Stimulated activated CD4-positive, alpha-beta T cell treated with anti-CD3 and anti-CD28 coated beads, Interleukin-12 subunit alpha, Interleukin-12 subunit beta, amount 100 ng/mL, for 4 hours (primary cell): ENCODE measurements at places on chromosomes 7 and 10.

DNA sequence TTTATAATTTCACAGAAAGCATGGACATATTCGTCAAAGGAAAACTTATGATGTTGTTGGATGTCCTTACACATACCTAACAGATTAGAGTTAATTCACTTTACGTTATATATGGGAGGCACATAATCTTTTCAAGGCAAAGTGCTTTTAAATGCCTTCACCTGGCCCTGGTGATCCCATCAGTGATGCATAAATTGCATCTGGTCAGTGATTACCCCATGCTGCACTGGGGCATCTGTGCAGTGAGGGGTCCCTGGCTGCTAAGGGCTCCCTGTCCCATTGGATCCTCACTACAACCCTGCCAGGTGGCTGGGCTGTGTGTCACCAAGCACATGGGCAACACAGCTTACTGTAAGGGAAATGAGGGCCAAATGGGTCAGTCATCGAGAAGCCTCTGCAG, 441.1 kb downstream of the RPS24 start:
- DNase-seq: no peak

DNA sequence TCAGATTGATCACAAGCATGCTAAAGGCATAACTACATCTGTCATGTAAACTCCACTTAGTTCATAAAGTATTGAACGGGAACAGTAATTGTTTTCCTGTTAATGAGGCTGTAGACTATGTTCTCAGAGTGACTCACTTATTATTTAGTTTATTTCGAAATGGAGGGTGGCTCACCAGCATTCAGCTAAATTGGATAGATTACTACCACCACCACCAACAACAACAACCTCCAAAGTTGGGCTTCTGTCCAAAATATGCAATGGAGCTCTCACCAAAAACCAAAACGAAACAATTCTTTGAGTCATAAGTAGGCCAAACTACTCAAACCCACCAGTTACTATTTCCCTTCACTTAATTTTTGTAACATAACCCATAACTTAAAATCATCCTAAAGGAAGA, 127.9 kb upstream of the NRBF2 start:
- DNase-seq: no peak

- DNase-seq: no peak
These were observed 16.0 kb downstream of the IL6 start for GRCh38 chr7:22743014-22743413.

DNA sequence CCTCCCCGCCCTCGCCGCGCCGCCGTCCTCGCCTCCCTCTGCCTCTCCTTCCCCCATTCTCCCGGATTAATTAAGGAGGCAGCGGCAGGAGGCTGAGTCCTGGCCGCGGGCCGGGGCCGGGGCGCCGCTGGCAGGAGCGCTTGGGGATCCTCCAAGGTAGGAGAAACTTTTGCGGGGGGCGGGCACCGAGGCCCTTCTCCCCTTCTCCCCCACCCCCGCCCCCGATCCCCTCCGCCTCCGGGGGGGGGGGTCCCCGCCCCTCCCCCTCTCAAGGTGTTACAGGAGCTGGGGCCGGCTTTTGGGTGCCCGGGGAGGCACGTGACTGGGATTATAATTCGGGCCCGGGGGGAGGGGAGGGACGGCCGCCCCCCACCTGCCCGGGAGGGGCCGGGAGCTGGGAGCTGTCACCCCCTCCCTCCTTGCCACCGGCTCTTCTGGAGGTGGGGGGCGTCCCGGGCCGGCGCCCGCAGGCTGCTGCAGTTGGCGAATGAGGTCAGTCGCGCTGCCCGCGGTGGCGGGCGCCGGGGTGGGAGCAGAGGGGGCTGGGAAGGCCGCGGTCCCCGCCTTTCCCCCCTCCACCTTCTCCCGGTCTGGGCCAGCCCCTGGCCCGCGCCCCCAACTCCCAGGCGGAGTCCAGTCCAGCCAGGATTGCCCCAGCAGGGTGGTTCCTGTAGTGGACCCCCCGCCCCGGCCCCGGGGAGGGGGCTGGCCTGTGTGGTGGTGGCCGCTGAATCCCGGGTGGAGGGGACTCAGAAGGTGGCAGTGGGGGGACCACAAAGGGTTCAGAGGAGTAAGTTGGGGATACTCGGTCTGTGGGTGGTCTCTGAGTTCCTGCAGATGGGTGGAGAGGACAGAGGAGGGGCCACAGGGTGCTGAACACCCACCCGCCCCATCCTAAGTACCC, 567 bp downstream of the GTF2IRD1 start:
- peak; percentile 17 for DNase-seq

GRCh38 chr7:28806841-28807240, 151.3 kb downstream of the TRIL start:
- DNase-seq: no peak

- peak; percentile 30 for DNase-seq
These were observed 22.2 kb upstream of the SRGN start for GRCh38 chr10:69065406-69066361.

DNA sequence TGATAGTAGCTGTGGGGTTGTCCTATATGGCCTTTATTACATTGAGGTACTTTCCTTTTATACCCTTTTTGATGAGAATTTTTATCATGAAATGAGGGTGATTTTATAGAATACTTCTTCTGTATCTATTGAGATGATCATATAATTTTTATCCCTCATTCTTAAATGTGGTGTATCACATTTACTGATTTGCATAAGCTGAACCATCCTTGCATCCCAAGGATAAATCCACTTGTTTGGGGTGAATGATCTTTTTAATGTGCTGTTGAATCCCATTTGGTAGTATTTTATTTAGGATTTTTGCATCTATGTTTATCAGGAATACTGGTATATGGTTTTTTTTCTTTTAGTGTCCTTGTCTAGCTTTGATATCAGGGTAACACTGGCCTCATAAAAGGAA, 84.5 kb upstream of the IL6 start:
- DNase-seq: no peak

DNA sequence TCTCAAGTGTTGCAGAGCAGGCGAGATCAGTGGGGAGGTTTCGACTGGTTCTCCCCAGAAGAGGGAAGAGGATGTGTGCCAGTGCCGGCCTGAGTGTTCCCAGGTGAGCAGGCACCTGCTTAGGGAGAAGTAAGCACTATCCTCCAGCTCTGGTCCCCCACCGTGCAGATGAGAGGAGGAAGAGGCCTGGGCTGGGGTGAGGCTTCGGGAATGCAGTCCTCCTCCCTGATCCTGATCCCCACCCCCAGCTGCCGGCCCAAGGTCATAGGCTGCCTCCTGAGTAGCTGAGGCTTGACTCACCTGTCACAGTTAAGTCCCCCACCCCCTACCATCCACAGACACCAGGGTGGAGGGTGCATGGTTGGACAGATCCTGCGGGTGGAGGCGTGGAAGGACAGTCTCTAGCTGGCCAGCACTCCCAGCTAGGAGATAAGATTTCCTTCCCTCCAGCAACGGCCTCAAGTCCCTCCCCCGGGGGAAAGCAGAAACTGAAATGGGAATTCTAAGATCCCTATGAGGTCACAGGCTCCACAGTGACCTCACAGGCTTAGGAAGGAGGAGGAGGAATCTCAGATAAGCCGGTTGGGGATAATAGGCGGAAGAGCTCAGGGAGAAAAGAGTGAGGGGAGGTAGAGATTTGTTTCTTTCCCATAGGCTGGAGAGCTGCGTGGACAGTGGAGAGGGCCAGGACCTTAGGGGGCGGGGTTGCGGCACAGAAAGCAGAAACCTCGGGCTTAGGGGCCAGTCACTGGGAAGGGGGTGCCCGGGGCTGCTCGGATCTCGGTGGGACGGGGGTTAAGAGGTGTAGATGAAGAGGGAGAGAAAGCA, 1.0 kb downstream of the LRCH4 start:
- DNase-seq: no peak

DNA sequence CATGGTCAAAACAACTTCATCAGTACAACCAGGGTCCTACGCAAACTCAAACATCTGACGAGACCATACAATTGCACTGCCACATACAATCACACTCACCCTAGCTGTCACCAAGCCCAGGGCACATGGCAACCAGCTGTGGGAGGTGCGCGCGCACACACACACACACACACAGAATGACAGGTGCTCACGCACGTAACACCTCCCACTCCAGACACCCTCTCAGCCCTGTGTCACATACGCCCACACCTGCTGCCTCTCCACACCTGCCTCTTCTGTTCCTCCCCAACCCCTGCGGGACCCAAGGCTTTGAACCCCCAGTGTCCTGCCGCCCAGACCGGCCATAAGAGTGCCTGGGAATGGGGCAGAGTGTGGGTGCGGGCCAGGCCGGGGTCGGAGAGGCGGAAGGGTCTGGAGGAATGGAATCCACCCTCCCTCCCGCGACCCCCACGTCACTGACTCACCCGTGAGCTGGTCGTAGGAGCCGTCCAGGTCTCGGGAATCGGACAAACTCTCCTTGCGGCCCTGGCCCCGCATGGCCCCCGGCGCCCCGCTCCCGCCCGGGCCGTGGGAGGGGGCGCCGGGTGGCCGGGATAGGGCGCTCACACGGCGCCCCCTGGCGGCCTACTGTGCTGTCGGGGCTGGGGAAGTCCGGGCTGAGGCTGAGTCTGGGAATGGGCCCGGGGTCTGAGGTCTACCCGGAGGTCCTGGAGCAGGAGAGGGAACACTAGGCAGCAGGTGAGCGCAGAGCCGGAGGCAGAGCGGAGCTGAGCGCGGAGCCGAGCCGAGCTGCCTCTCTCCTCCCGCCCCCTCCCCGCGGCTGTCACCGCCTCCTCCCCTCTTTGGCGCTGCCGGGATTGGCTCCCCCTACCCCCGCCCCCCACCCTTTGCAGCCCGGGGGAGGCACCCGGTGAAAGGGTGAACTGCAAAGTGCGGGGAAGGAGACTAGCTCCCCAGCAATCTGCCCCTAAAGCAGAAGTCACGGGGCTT, at the start of gene KCNIP2:
Gene KCNIP2 (minus strand): TSS at position 769 of the 990 bp plus-strand sequence. CDS start 232 bp downstream, at position 537.
- no peak for DNase-seq

GRCh38 chr10:131575877-131576276, 264.4 kb upstream of the TCERG1L start:
- DNase-seq: no peak

GRCh38 chr7:111196655-111197054, 105.7 kb downstream of the LRRN3 start:
- no peak for DNase-seq

DNA sequence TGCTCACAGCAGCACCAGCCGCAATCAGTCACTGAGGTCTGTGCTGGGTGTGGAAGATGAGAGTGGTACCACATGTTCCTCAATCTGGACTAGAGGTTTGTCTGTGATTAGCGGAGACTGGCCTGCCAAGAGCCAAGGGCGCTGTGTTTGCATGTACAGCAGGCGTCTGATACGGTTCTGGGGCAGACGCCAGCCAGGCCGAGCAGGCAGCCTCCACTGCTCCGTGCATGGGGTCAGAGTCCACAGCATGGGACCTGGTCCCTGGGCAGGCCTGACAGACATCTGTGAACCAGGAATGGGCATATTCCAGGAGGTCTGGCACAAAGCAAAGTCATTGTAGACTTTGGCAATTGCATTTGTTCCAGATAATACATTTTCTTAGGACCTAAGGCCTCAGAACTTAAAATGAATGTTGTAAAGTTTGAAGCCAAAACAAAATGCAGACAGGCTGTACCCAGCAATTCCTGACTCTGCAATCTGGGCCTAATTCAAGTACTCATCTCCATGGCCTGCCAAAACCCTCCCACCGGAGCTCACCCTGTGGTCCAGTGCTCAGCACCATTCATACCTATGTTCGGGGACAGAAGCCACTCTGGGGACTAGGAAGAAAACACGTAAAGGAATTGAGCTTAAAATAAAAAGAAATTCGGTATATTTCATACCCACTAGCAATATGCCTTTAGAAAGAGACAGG, 50.0 kb upstream of the FAM20C start:
- no peak for DNase-seq

- no peak for DNase-seq
These were observed 21.3 kb downstream of the KBTBD2 start for GRCh38 chr7:32870298-32870697.

DNA sequence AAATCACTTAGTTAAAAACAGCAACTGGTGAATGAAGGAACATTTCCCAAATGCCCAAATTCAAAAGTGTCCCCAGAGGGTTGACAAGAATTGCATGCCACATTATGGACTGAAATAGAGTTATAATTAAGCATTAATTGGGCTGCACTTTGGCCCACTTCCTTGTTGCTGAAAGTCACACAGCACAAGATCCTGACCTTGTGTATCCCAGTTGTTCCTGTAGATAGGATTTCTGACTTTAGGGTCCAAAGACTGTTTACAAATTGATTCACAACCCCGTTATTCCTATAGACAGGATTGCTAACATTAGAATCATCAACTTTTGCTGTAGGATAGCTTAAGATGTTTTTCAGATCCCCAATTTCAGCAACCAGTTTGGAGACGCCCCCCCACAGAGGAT, 31.5 kb upstream of the NPFFR1 start:
- no peak for DNase-seq

DNA sequence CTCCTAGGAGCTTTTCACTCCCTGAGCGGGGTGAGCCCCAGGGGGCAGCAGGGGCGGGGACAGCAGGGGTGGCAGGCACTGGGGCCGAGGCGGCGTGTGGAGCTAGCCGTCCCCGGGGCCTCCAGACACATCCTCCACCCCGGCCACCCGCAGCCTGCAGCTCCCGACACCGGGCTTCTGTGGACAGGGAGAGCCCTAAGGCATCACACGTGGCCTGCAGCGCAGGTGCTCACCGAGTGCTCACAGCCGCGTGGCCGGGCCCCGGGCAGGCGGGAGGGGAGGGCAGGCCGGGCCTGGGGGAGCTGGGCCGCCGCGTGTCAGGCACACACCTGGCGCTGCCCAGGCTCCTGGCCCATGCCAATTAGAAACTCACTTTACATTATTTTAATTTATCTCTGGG, 51.4 kb downstream of the MICALL2 start:
- DNase-seq: no peak

DNA sequence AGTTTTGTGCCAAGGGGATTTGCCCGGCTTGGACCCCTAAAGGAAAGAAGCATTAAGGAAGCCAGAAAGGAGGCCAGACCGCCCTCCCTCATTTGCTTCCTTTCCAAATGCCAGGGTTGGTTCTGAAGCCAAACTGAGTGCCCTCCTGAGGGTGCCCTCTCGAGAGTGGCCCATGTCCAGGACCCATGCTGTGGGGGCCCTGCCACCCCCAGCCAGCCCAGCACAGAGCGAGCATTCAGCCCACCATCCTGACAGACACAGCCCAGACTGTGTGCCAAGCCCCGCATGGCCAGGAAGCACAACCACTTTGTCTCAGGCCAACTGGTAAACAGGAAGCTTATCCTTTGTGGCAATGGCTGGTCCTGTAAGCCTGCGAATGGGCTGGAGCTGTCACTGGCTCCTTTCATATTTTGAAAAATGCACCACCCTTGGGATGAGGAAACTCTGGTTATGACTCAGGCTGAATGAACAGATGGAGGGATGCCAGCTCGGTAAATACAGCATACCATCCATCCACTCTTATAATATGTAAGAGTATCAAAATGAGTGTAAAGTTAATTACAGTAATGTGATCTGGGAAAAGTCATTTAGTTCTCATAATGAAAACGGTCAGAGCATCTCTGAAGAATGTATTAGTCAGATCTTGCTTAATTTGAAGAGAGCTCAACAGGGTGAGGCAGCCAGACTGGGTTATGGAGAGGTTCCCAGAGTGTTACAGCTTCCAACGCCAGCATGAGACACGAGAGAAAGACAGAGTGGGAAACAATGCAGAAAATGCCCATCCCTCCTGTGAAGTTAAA, 65.0 kb downstream of the STK17A start:
- DNase-seq: no peak

GRCh38 chr10:64142395-64142794, 621.2 kb downstream of the REEP3 start:
- DNase-seq: no peak
